Left colon (tissue), 2 donors: ENCODE measurements at places on chromosomes 5 and 9. TPM values are rescaled to one million over a fixed set of nuclear protein-coding genes. Genes with fewer than 3 reads are reported as not detected.

The PRRX2 gene
- 0.52 TPM for total RNA-seq

The PCDHGA3 gene
- 0.39 TPM for total RNA-seq

The DBH gene
- total RNA-seq = not detected

The ORM2 gene
- total RNA-seq = not detected

The CA9 gene
- total RNA-seq = 0.89 TPM

The LYRM7 gene
- 10.8 TPM for total RNA-seq

The CDC20B gene
- total RNA-seq = not detected
